ENCODE measurements at places on chromosomes 7 and 10.

- no peak for DNase-seq
Measured at GRCh38 chr7:19117091-19117869, at the start of gene TWIST1. TSS of gene TWIST1 (minus strand) at chr7:19117636. CDS start at chr7:19117321, 315 bp downstream.

DNA sequence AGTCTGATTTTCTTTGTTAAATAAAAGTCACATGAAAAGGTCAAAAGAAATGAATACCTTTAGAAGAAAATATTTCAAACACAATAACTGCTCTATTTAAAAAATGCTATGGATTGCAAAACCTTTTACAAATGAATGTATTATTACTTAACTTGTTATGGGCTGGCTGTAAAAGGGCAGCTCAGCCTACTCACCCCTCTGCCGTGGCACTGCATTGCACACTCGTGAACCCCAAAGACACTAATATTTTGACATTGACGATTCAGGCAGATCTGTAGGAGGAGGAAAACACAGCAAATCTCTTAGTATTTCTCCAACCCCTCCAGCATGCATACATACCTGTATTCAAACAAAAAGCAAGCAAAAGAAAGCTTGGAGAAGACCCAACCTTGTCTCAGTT lies 149.5 kb downstream of the FANK1 start:
- no peak for DNase-seq

DNA sequence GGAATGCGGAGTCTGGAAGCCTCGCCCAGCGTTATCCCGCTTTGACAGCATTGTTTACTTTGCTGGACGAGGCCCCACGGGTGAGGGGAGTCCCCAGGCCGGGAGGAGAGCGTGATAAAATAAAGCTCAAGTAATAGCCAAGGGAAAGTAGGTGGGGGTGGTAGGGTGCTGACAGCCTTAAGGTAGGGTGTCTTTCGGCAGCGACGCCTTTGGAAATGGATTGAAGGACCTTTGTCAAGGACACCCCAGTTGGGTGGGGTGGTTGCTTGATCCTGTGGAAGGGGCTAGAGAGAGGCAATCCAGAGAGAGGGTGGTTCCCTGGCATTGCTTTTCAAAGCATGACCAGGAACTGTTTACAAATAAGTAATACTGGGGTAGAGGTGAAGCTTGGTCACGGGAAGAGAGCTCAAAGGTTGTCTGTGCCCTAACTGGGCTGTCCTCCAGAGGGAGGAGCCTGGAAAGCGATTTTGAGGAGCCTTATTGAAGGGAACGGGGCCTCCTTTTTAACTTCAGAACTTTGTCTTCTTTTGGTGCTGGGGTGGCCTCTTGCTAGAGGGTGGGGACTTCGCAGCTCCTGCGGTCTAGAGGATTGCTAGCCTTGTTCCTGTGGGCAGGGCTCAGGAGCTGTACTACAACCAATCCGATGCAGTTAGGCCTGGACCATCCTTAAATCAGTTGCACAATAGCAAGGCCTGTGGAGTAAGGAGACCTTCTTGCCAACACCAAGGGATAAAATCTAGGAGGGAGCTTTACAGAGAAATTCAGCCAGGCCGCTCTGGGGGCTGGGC lies 1.3 kb downstream of the EIF4EBP2 start:
- DNase-seq = peak; percentile 88

- DNase-seq = no peak
Measured at GRCh38 chr7:149109969-149110368, 16.2 kb downstream of the ZNF425 start.

DNA sequence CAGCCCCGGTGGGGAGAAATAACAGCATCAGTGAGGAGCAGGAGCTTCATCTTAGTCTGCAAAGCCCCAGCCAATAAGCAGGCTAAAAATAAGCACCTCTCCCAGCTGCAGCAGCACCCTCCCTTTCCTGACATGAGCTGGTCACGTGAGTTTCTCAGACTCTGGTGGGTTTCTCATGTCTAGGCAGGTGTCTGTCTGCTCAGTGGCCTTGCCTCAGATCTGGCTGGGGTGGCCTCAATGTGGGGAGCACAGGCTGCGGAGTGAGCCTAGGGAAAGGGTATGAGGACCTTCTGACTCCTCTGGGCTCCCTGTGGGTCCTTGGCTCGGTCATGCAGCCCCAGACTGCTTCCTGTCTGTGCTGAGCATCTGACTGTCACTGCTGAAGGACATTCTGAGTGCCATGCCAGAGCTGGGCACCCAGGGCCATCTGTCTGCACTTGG lies 81.6 kb upstream of the LRRC4 start:
- no peak for DNase-seq

DNA sequence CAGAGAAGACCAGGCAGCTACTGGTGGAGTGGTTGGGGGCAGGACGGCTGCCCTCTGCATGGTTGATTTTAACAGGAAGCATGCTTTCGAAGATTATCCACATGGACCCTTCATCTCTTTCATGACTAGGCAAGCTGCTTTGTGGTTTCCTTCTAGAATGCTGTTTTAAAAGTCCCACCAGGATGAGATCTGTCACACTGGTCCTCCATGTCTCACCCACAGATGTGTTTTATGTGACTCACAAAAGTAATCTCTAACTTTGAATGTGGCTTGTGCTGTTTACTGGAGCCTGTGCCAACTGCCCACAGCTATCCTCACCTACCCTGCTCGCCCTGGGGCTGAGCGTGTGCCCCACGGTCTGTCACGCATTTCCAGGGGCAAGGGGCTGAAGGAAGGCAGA lies 188.8 kb downstream of the GFRA1 start:
- DNase-seq = no peak

- DNase-seq = no peak
Measured at GRCh38 chr7:127578711-127579275, 6.6 kb downstream of the GCC1 start.

- DNase-seq = no peak
Measured at GRCh38 chr7:54878339-54878738, 119.3 kb upstream of the SEC61G start.

GRCh38 chr10:119190353-119190752 lies 11.7 kb upstream of the PRDX3 start:
- no peak for DNase-seq

DNA sequence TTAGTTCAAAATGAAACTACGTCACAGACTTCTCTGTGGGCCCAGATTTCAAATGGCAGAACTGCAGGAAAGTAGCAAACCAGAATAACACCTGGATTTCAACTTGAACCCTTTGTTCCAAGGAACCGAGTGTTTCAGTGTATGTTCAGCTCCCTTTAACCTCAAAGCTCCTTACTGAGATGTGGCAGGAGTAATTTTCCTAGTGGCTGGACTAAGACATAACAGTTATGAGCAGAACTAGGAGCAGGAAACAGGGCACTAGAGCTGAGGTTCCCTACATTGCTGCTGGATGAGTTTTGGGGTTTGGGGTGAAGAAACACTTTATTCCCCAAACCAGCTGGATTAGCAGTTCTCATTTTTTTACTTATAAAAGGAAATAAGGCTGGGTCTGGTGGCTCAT lies 50.1 kb downstream of the NSUN6 start:
- no peak for DNase-seq

- DNase-seq = no peak
Measured at GRCh38 chr10:121772884-121773283, 154.9 kb downstream of the ATE1 start.

DNA sequence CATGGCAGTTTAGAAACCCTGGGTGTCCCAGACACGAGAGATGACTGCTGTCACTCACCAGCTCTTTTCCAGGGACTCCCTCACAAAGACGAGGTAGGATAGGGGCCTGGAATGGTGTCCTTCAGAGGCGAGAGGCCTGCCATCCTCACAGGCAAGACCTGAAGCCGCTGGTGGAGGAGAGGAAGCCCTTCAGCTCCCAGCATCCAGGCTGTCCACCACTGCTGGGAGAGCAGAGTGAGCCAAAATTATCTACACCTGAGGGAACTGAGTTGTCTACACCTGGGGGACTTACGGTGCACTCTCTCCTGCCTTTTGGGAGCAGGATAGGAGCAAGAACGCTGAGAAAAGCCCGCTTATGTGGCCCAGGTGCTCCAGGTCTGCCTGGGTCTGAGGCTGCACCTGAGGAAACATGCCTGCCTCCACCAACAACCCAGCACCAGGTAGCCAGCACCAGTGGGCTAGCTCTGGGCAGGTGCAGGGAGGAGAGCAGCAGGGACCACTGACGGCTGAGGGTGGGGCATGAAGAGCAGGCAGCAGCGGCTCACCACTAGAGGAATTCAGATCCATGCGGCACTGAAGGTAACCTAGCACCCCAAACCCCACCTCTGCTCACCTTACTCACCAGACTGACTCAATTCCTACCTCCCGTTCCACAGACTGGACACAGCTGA lies 357.2 kb downstream of the SH2D4B start:
- DNase-seq = no peak

DNA sequence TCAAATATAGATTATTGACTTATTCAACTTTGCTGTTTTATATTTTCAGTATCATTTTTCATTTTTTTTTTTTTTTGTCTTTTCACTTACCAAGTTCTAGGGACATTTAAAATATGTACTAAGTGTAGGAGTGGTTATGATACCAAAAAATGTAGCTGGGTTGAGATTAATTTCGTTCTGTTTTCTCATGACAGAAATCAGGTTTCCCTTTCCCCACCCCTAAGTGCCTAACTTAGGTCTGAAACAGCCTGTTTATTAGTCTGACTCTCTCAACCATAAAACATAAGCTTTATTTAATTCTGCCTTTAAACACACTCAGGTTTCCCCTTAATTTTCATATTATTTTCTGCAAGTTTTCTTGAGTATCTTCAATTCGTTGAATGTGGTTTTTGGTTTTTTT lies 22.1 kb downstream of the TMEM106B start:
- DNase-seq = no peak

- no peak for DNase-seq
Measured at GRCh38 chr10:22253580-22253882, 35.7 kb upstream of the EBLN1 start.

GRCh38 chr7:74633451-74633921 lies 24.0 kb upstream of the GTF2I start:
- DNase-seq = no peak

DNA sequence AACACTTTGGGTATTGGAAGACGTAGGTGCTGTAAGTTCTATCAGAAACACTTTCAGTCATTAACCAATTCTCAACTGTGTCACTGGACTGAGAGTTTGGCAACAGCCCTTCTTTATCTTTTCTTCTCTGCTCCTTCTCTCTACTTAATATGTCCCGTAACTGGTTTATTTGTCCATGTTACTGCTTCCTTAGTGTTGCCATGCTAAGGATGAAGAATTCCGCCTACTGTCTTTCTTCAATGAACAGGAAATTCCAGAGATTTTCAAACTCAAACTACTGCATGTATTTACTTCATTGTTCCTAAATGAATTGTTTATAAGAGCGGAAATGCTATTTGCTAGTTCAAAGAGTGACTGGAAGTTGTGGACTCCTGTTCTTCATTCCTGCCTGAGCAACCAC lies 143.7 kb downstream of the TAX1BP1 start:
- no peak for DNase-seq

- DNase-seq = no peak
Measured at GRCh38 chr7:17685141-17685540, 255.2 kb downstream of the SNX13 start.

- DNase-seq = no peak
Measured at GRCh38 chr10:92809840-92810239, 38.5 kb upstream of the EXOC6 start.

- DNase-seq = no peak
Measured at GRCh38 chr10:110481919-110482318, 15.8 kb upstream of the DUSP5 start.

- no peak for DNase-seq
Measured at GRCh38 chr7:69966766-69967591, 368.7 kb downstream of the AUTS2 start.

DNA sequence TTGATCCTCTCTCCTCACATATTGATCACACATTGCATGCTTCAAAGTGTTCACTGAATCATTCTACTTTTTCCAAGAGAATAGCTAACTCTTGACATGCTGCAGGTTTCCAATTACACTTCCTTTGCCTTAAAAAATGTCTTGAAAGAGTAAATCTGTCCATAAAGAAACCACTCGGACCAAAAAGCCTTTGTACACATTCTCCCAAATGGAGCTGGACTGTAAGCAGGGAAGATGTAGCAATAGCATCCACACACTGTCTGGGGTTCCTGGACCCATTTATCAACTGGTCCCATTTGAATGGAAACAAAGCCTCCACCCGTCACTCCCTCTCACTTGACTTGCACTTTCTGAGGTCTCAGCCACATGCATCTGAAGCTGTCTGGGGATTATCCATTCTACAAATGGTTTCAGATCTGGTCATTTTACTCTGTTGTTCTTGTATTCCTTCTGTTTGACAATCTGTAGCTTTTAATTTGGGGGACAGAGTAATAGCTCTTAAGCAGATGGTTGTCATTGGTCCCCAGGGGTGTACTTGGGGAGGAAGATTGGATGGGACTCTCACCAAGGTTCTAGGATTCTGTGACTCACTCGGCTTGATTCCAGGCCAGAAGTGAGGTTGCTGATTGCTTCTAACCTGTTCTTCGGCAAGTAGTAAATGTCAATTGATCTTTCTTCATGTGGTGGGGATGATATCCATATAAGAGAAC lies 203.5 kb downstream of the HIBADH start:
- DNase-seq = no peak

DNA sequence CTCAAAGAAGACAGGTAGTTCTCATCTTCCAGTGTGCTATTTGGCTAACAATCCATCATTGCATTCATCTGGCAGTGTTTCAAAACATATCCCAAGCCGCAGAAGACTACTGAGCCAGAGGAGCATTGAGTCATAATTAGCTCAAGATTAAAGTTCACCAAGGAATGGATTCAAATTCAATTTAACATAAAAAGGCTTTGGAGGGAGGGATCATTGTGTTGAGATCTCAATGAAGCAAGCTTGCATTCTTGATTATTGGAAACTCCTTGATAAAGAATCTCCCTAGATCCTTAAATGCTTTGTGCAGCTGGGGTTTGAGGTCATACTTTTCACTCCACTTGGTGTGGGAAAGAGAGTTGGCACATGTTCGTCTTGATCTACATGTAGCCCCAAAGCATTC lies 142.8 kb upstream of the SEMA3A start:
- DNase-seq = no peak

- no peak for DNase-seq
Measured at GRCh38 chr10:110845756-110846620, 25.7 kb upstream of the PDCD4 start.

DNA sequence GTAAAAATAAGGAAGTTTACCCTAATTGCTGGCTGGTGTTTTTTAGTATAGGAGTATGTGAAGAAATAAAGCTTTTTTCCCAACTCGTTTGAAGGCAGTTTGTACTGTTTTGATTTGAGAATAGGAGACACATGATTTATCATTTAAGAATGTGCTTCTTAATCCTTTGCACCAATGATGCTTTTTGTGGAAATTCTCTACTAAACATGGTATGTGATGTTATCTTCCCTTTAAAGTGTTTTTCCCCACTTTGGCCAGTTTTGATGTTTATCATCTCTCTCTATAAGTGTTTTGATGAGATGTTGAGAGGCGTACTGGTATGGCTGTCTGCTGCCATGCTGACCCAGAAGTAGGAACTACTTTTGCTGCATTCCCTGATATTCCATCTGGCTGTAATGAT lies 85.1 kb downstream of the SUGCT start:
- no peak for DNase-seq

DNA sequence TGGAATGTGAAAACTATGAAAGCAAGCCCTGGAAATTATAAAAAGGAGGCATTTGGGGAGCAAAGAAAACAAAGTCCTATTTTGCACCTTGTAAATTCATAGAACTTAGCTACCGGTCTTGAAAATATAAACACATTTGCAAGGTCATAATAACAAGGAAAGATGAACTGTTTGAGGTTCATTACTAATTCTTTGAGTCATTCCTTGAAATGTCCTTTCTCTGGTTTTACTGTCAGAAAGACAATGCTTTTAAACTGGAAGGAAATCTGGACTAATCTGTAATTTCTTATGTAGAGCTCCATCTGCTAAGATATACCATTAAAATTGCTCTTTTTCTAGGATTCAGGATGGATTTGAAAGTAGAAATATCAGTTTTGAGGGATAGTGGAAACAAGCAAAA lies 1.4 kb downstream of the ERLIN1 start:
- DNase-seq = no peak
